Endodermal cell (in vitro differentiated cells): ENCODE measurements at places on chromosomes 5 and 9. TPM values are rescaled to one million over a fixed set of nuclear protein-coding genes. Genes with fewer than 3 reads are reported as not detected.
A peak's percentile ranks its signal among the peaks of the same experiment; 100 is the strongest.

- H3K27ac ChIP-seq, result no peak overlapping the region
- H3K4me1 ChIP-seq, result no peaks in the 10 kb centered on the region
- H3K27me3 ChIP-seq, result no peaks in the 10 kb centered on the region
- no peaks in the 10 kb centered on the region for H3K36me3 ChIP-seq
- H3K4me3 ChIP-seq, result no peak overlapping the region
- no peak for DNase-seq
Measured at GRCh38 chr9:114476891-114477469, 28.3 kb downstream of the WHRN start.

GRCh38 chr5:160036243-160036642 is 27.3 kb downstream of the TTC1 start:
- no peaks in the 10 kb centered on the region for H3K27me3 ChIP-seq
- no peak overlapping the region for H3K27ac ChIP-seq
- peaks cover 80% of the 10 kb centered on the region for H3K36me3 ChIP-seq
- H3K4me1 ChIP-seq, result no peaks in the 10 kb centered on the region
- H3K4me3 ChIP-seq, result no peak overlapping the region

GRCh38 chr5:138445547-138446271 is 6.9 kb downstream of the REEP2 start:
- H3K27me3 ChIP-seq, result no peaks in the 10 kb centered on the region
- no peak overlapping the region for H3K4me3 ChIP-seq
- H3K4me1 ChIP-seq, result no peaks in the 10 kb centered on the region
- H3K36me3 ChIP-seq, result no peaks in the 10 kb centered on the region
- no peak overlapping the region for H3K27ac ChIP-seq

- DNase-seq, result peak; percentile 81
- no peaks in the 10 kb centered on the region for H3K27me3 ChIP-seq
- H3K4me1 ChIP-seq, result peaks cover 18% of the 10 kb centered on the region
- no peaks in the 10 kb centered on the region for H3K36me3 ChIP-seq
Measured at GRCh38 chr5:19927919-19928318, 60.1 kb downstream of the CDH18 start.

DNA sequence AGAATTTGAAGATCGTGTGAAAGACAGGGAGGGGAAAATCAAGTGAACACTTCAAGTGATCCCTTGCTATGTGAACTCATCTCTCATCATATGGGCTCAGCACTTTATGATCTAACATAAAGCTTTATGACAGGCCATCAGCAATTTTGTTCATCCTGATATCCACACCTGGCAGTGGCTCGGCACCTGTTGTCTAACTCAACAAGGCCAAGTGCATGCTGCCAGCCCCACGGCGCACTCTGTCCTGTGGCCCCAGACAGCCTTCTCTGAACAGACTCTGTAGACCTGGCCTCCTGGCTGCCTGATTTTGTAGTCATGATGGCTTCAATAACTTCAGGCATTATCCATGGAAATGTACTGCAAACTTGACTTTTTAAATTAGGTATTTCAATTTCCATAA is 106.3 kb downstream of the MEF2C start:
- no peak overlapping the region for H3K4me3 ChIP-seq
- no peaks in the 10 kb centered on the region for H3K27me3 ChIP-seq
- no peak overlapping the region for H3K27ac ChIP-seq
- DNase-seq, result no peak
- H3K36me3 ChIP-seq, result no peaks in the 10 kb centered on the region
- no peaks in the 10 kb centered on the region for H3K4me1 ChIP-seq

DNA sequence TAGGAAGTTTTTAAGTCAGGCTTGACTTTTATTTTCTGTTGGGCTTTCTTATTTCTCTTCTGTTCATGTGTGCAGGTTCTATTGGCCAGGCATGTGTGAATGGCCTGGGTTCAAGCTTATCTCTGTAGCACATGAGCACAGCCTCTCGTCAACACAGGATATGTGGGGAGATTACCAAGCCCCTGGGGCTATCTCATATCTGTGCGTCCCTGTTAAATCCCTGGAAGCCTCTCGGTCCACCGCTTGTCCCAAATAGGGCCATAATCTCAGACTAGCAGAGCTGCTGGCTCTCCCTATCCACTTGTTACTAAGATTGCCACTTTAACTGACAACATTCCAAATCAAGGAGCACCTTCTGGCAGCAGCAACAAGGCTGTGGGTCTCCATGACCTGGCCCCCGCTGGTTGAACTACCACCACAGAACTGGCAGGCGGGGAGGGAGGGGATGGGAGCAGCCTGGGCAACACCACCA is 28.4 kb upstream of the EBF1 start:
- H3K27ac ChIP-seq, result no peak overlapping the region
- no peaks in the 10 kb centered on the region for H3K4me1 ChIP-seq
- no peaks in the 10 kb centered on the region for H3K27me3 ChIP-seq
- no peak overlapping the region for H3K4me3 ChIP-seq
- DNase-seq, result no peak

DNA sequence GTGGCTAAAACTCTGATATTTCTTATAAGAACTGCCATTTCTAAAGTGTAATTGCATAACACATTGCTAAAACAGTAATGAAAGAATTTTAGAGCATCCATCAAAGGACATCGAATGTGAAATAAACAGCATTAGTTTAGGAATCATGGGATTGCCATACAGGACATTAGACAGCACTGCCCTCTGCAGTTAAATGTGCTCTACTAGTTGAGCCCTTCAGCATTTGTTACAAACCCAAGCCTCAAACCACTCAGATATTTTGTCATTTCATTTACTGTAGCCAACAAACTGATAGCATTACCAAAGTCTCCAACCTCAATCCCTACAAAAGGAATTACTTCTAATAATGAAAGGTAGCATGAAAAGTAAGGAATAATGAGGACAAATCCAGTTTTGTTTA is 116.8 kb upstream of the COX7C start:
- H3K27ac ChIP-seq, result no peak overlapping the region
- no peaks in the 10 kb centered on the region for H3K27me3 ChIP-seq
- no peak overlapping the region for H3K4me3 ChIP-seq
- peak; percentile 42 for DNase-seq
- H3K4me1 ChIP-seq, result no peaks in the 10 kb centered on the region

DNA sequence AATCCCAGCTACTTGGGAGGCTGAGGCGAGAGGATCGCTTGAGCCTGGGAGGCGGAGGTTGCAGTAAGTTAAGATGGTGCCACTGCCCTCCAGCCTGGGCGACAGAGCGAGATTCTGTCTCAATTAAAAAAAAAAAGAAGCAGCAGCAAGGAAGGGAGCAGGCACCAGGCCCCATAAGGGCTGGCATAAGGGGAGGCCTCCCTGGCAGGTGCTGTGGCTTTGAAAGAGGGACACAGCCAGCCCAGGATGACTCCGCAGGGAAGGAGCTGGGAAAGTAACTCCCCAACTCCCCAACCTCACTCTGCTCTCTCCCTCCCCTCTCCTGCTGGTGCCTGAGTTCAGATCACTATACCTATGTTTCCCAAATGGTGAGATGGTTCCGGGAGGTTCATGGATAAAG is 70.1 kb downstream of the NDFIP1 start:
- no peak overlapping the region for H3K27ac ChIP-seq
- no peak overlapping the region for H3K4me3 ChIP-seq
- H3K4me1 ChIP-seq, result peaks cover 21% of the 10 kb centered on the region

DNA sequence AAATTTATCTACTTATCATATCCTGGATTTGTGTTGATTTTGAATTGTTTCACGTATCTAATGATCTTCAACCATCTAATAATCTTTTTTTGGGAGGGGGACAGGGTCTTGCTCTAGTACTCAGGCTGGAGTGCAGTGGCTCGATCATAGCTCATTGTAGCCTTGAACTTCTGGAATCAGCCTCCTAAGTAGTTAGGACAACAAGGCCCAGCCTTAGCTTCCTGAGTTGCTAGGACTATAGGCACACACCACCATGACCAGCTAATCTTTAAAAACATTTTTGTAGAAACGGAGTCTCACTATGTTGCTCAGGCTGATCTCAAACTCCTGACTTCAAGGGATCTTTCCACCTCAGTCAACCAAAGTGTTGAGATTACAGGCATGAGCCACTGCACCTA is 34.6 kb downstream of the MRPS27 start:
- H3K4me1 ChIP-seq, result no peaks in the 10 kb centered on the region
- H3K27me3 ChIP-seq, result no peaks in the 10 kb centered on the region
- DNase-seq, result no peak
- no peak overlapping the region for H3K27ac ChIP-seq

The SLC36A3 gene
- not detected in 2 replicates for total RNA-seq
